ENCODE measurements at places on chromosomes 6 and 20. TPM values are rescaled to one million over a fixed set of nuclear protein-coding genes. Genes with fewer than 3 reads are reported as not detected.

The ZNF512B gene
- 6.1 TPM for total RNA-seq

The COL19A1 gene
- not detected for total RNA-seq

The HAO1 gene
- not detected for total RNA-seq

The MICB gene
- total RNA-seq = 2.9 TPM

The FOXS1 gene
- total RNA-seq = not detected

The SLC17A1 gene
- total RNA-seq = not detected

The RNF39 gene
- 1.7 TPM for total RNA-seq

The CDH26 gene
- 8.4 TPM for total RNA-seq

The CYP39A1 gene
- 17.4 TPM for total RNA-seq

The RTF2 gene
- 83.6 TPM for total RNA-seq

The DEFB124 gene
- total RNA-seq = not detected

The COL20A1 gene
- not detected for total RNA-seq

The HBS1L gene
- total RNA-seq = 114 TPM

The PI16 gene
- total RNA-seq = not detected

The NKX2-2 gene
- not detected for total RNA-seq

The APCDD1L gene
- total RNA-seq = not detected

The SLC17A9 gene
- total RNA-seq = 0.53 TPM

The ZC2HC1B gene
- not detected for total RNA-seq

The OPRL1 gene
- total RNA-seq = under 0.01 TPM

The BMP5 gene
- total RNA-seq = not detected

The RBPJL gene
- total RNA-seq = not detected

The MICAL1 gene
- total RNA-seq = 12.4 TPM

The TAGAP gene
- total RNA-seq = under 0.01 TPM

The LRRC73 gene
- total RNA-seq = 0.13 TPM

The DXO gene
- total RNA-seq = 12.2 TPM

The ARMH2 gene
- total RNA-seq = not detected

The SOX12 gene
- 0.90 TPM for total RNA-seq

The RNF182 gene
- not detected for total RNA-seq

The SLC16A10 gene
- total RNA-seq = under 0.01 TPM

The SLC22A7 gene
- not detected for total RNA-seq

The TTLL9 gene
- total RNA-seq = under 0.01 TPM

The ALDH5A1 gene
- total RNA-seq = 0.53 TPM

The ACTL10 gene
- 1.6 TPM for total RNA-seq

The DTNBP1 gene
- 6.3 TPM for total RNA-seq

The OR12D3 gene
- not detected for total RNA-seq

The HRH3 gene
- not detected for total RNA-seq

The CUTA gene
- total RNA-seq = 37.1 TPM

The PTK6 gene
- total RNA-seq = 107 TPM

The ABHD16B gene
- total RNA-seq = not detected

The PSORS1C2 gene
- not detected for total RNA-seq

The LHFPL5 gene
- total RNA-seq = not detected

The RREB1 gene
- 28.0 TPM for total RNA-seq

The KCNK5 gene
- total RNA-seq = 0.26 TPM

The SLC17A3 gene
- not detected for total RNA-seq

All from bronchial epithelial cell (primary cell).